Stimulated activated CD4-positive, alpha-beta T cell treated with anti-CD3 and anti-CD28 coated beads, Interleukin-15, amount 100 ng/mL, for 1 hour (primary cell): ENCODE measurements at places on chromosomes 11 and 22.

GRCh38 chr11:100941033-100941432, 188.6 kb downstream of the PGR start:
- no peak for DNase-seq

GRCh38 chr11:117992136-117992535, 5.9 kb downstream of the IL10RA start:
- no peak for DNase-seq

GRCh38 chr11:109034339-109034696, 369.4 kb downstream of the DDX10 start:
- no peak for DNase-seq

- peak; percentile 85 for DNase-seq
Observed at GRCh38 chr11:73661035-73661628, 14.8 kb downstream of the PLEKHB1 start.

DNA sequence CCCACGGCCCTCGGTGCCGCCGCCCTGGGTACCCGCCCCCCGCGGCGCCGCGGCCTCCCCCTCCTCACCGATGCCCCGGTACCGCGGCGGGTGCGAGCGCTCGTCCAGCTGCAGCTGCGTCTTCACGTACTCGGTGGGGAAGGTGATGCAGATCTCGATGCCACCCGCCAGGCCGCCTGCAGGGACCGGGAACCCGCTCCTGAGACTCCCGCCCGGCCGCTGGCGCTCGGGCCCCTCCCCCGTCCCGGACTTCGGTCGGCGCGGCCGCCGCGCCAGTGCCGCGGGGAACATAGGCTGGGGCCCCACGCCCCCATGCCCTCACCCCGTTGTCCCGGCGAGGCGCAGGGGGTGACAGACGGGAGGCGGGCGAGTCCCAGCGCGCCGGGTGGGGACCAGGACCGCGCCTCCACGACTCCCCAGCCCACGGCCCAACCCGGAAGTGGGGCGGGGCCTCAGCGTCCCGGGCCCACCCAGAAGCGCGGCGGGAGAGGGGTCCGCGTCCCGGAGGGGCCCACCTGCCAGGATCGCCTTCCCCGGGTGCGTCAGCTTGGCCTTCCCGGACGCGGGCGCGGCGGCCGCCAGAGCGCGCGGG, 375 bp downstream of the SLC25A1 start:
- DNase-seq: peak; percentile 38

- peak; percentile 14 for DNase-seq
Observed at GRCh38 chr22:30890686-30891442, 77.7 kb downstream of the MORC2 start.

- no peak for DNase-seq
Observed at GRCh38 chr11:2573240-2574042, 126.4 kb downstream of the KCNQ1OT1 start.

GRCh38 chr11:120900643-120901042, 123.3 kb upstream of the TBCEL start:
- DNase-seq: no peak

DNA sequence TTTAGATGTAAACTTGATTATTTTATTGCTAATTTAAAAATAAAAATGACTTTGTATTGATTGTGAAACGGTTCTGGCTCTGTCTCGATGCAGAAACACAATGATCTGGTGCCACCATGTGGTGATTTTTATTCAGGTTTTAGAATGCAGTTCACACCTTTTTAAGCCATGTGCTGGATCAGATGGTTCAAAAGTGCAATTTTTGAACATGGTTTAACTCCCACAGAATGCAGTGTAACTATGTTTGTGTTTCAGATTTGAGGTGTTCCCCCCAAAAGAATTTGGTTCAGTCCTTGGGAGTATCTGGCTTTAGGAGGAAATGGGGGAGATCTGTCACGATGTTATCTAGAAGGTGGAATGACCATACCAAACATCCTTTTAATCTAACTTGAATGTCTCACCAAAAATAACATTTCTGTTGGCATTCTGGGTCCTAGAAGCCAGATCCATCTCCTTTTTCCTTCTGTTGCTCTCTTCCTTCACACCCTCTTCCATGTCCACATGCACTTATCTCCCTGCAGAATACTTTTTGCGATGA, 7.9 kb downstream of the MRPL16 start:
- DNase-seq: peak; percentile 6

GRCh38 chr11:69509846-69510390, 28.5 kb downstream of the LINC01488 start:
- DNase-seq: no peak

DNA sequence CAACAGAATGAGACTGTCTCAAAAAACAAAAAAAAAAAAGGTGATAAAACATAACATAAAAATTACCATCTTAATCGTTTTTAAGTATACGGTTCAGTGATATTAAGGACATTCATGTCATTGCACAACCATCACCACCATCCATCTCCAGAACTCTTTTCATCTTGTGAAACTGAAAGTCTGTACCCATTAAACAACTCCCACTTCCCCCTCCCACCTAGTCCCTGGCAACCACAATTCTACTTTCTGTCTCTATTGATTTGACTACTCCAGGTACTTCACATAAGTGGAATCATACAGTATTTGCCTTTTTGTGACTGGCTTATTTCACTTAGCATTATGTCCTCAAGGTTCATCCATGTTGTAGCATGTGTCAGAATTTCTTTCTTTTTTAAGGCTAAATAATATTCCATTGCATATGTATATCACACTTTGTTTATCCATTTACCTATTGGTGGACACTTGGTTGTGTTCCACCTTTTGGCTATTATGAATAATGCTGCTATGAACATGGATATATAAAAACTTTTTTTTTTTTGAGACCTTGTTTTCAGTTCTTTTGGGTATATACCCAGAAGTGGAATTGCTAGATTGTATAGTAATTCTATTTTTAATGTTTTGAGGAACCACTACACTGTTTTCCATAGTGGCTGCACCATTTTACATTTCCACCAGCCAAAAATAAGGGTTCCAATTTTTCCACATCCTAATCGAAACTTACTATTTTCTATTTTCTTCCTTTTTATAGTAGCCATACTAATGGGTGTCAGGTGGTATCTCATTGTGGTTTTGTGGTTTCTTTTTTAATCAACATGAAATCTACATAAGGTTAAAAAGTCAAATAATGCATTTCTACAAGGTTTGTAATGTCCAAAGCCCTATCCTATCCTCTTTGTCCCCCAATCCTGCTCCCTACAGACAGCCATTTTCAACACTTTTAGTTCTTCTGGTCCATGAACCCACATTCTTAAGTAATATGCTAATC, 23.4 kb upstream of the PIK3C2A start:
- DNase-seq: no peak

GRCh38 chr22:39214383-39215069, 30.3 kb downstream of the PDGFB start:
- no peak for DNase-seq

GRCh38 chr11:67283481-67283963, 5.6 kb upstream of the ANKRD13D start:
- no peak for DNase-seq
